ENCODE measurements at places on chromosomes 1 and 21.

- DNase-seq = no peak
These were observed 300.6 kb downstream of the TM2D1 start for GRCh38 chr1:61424382-61424781.

GRCh38 chr21:30479259-30479658, 908 bp downstream of the KRTAP19-1 start:
- DNase-seq = no peak

GRCh38 chr1:108063703-108064102, 98.7 kb upstream of the VAV3 start:
- DNase-seq = no peak

DNA sequence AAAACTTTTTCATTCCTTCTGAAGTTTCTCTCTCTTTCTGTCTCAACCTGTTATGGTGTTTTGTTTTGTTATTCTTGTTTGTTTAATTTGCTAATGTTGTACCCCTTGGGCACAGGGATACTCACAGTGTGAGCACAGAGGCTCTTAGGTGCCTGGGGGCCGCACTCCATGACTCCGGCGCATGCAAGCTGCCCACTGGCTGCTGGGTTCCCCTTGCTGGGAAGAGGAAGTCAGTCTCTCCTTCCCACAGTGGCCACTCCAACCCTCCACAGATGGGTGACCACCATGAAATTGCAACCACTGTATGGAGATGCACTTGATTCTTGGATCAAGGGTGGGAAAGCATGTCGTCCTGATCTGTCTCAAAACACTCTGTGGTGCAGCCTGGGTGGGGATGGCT, 4.6 kb upstream of the CD1A start:
- DNase-seq = no peak

GRCh38 chr1:210922666-210923065, 211.3 kb downstream of the KCNH1 start:
- no peak for DNase-seq

- no peak for DNase-seq
These were observed 249.1 kb upstream of the NR5A2 start for GRCh38 chr1:199778324-199778955.
